ENCODE measurements at places on chromosomes 7 and 10.

- DNase-seq, result no peak
Measured at GRCh38 chr7:89336121-89336520, 540.6 kb upstream of the TEX47 start.

- peak; percentile 31 for DNase-seq
Measured at GRCh38 chr10:128210215-128211063, 84.2 kb upstream of the MKI67 start.

DNA sequence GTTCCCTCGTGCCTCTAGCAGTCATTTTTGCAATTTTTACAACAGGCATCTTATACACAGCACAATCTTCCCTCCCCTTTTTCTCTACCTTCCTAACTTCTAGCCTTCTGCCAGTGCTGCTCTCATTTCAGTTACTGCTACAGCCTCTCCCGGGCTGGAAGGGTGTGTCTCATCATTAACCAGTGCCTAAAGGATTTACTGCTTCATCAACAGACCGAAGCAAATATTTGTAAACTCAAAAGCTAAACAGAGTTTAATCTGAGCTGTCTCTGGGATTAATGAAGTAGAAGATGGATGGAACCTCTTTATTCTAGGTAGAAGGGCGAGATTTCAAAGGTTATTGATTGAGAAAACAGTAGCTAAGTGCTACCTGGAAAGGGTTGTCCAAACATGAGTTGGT lies 94.3 kb downstream of the PRPF18 start:
- no peak for DNase-seq

- DNase-seq, result no peak
Measured at GRCh38 chr7:26858735-26859134, 5.7 kb downstream of the SKAP2 start.

DNA sequence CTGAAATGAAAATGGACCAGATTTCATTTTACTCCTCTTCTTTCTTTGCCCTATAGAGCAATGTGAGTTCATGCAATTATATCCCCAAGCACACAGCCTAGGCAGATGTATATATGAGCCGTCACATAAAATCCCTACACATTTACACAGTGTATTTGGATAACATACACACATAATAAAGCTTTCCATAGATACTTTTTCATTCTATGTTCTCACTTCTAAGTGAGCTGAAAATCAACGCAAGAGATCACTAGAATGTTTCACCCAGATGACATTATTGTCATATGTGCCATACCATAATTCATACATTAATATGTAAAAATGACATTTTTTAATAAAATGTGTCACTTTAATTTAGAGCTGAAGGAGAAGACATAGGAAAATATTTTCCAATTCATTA lies 129.4 kb downstream of the INHBA start:
- no peak for DNase-seq
